Suprapubic skin (tissue), 4 donors: ENCODE measurements at places on chromosomes 5 and 9. TPM values are rescaled to one million over a fixed set of nuclear protein-coding genes. Genes with fewer than 3 reads are reported as not detected.

GRCh38 chr5:164561933-164562872 lies 1056.8 kb downstream of the MAT2B start:
- no peak for DNase-seq

Gene IL3
- total RNA-seq: not detected

Gene PCDHGA3
- 2.3 TPM for total RNA-seq

DNA sequence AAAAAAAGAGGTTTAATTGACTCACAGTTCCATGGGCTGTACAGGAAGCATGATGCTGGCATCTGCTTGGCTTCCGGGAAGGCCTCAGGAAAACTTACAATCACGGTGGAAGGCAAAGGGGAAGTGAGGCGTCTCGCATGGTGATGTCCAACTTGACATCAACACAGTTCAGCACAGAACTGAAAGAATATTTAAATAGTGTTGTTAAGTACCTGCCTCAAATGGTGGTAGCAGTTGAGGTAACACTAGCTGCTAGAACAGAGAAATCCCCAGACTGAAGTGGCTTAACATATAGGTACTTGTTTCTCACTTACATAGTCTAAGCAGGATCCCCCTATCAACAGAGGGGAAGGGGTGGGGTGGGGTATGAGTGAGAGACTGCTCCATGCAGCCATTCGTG lies 141.6 kb downstream of the DROSHA start:
- DNase-seq: no peak

Gene PDLIM4
- 111 TPM for total RNA-seq

DNA sequence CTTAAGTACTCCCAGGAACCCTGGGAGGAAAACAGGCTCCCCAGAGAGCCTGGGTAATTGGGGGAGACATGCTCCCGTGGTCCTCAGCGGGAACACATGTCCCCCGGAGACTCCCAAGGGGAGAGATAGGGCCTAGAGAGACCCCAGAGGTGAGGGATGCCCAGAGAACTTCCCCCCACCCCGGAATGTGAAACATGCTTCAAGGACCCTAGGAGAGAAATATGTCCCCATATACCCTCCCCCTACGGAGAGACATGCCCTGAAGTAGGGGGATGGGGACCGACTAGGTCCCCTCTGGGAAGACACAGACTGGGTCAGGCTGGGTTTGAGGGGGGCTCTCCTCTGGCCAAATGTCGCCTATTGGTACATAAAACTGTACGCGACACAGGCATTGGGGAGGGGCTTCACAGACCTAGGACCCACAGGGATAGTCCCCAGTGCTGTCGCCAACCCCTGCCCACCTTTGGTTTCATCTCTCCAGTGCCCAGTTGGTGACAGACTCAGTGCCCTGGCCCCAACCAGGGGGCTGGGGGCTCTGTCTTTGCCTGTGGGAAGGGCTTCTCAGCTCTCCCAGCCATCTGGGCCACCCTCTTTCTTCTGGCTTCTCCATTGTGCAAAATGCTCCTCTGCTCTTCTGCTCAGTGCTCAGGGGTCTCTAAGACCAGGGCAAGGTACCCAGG lies 26.9 kb downstream of the PCDH1 start:
- DNase-seq: no peak

Gene DDX46
- total RNA-seq: 35.7 TPM

Gene GPR21
- total RNA-seq: 1.0 TPM

DNA sequence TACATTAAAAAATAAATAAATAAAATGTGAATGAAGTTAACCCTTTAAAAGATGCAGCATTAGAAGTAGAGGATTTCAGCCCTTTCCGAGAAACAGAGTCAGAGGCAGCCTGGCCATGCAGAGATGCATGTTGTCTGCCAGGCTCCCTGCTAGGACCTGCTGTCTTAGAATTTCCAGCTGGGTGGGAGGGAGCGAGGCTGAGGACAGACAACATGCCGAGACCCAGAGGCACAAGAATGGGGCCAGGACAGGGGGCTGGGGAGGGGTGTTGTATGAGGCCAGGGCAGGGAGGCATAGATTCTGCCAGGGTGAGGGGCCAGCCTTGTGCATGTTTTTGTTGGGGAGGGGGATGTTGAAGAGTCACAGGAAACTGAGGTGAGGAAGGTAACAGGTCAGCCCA lies 68.6 kb upstream of the NEURL1B start:
- no peak for DNase-seq

- no peak for DNase-seq
Observed at GRCh38 chr5:109805883-109806282, 116.2 kb downstream of the MAN2A1 start.

DNA sequence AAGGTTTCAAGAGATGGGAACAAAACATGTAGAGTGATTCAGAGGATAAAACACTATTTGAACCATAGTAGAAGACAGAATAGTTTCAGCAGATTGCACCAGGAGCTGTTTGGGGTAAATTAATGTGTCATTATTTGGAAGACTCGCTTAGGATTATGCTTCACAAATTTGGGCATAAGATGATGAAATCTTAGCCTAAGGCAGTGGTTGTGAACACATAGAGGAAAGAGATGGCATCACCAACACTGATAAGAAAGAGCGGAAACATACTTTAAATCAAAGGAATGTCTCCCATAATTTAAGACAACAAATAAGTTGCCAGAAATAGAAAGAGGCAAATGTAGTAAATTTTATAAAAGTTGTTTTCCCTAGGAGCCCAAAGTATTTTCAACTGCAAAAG lies 66.1 kb upstream of the TBCA start:
- no peak for DNase-seq

- no peak for DNase-seq
Observed at GRCh38 chr5:140341591-140341990, 4.8 kb downstream of the HBEGF start.

Gene ALG2
- total RNA-seq: 33.0 TPM

DNA sequence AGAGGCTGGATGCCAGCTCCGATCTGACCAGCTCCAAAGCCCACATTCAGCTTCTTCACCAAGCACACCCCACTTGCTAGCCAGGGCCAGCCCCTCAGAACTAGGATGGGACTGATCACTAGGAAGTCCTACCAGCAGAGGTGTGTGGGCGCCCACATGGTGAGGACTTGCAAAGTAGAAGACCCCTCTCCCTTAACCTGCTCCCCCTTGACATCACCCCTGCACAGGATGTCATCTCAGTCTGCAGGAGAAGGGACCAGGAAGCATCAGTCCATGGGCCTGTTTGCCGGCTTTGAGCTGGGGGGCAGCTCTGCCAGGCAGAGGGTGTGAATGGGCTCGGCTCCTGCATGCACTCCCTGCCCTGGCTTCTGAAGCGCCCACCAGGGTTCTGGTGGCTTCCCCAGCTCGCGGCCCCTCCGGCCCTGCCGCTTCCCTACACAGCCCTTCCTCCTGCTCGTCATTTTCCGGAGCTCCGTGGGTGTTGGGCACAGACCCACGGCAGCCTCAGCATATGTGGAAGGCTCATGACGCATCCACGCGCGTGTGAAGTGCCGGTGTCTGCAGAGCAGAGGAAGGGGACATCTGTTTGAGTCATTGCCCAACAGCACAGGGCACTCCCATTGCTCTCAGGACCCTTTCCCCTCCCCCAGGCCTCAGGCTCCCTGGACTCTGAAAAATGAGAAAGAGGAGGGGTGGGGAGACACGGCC lies 3.7 kb upstream of the FAM78A start:
- DNase-seq: no peak

DNA sequence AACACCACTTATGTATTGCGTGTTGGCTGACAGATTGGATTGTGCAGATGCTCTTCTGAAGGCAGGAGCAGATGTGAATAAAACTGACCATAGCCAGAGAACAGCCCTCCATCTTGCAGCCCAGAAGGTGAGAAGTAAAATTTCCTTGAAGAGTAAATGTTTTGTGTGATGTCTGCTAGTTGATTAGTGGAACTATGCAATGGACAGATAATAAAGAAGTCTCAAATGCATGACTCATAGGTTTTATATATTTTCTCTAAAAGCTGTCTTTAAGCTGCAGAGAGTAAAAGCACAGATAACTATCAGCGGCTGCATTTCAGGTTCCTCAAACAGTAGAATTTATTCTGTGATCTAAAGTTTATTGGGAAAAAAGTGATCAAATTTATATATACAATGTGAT lies 27.4 kb downstream of the INVS start:
- DNase-seq: no peak

- DNase-seq: no peak
Observed at GRCh38 chr9:23577611-23578010, 248.4 kb downstream of the ELAVL2 start.

Gene LIFR
- total RNA-seq: 43.4 TPM

DNA sequence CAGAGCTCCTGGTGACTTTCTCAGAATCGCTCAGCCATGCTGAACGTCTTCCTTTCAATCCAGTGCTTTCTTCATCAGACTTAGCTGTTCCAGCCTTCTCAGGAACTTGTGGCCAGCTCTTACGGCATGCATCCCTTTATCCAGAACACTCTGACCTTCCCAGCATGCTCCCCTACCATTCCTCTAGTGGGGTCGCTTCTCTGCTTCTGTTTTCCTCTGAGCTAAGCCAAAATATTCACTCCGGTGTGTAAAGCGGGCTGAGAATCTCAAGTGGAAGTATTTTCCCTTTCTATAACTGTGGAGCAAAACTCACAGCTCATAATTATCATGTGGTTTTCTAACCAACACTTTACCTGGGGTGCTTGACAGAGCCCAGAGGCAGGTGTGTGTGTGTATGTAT lies 6.2 kb downstream of the DCANP1 start:
- no peak for DNase-seq

- DNase-seq: no peak
Observed at GRCh38 chr9:77516781-77517180, 131.3 kb downstream of the GNA14 start.

DNA sequence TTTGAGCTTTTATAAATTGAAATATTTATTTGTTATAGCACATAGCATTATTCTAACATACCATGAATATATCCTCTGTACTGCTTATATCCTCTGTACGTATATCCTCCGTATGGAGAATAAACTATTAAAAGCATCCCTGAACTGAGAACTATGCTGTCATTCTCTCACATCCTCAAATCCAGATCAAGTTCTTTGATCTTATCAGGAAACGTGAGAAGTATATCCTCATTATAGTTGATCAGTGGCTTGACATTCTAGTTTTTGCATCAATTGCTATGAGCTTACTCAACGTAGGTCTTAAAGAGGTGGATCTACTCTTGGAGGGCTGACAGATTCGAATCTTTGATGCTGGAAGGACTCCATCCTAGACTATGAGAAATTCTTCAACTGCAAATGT lies 37.4 kb downstream of the IL7R start:
- DNase-seq: no peak

- DNase-seq: no peak
Observed at GRCh38 chr5:158676642-158677469, 422.9 kb downstream of the EBF1 start.

- DNase-seq: no peak
Observed at GRCh38 chr5:151881621-151882225, 42.9 kb downstream of the GLRA1 start.

Gene PIP5K1B
- 4.8 TPM for total RNA-seq

GRCh38 chr5:151900891-151901290 lies 23.8 kb downstream of the GLRA1 start:
- no peak for DNase-seq

GRCh38 chr9:8880060-8880459 lies 1080.5 kb upstream of the DMAC1 start:
- no peak for DNase-seq

- no peak for DNase-seq
Observed at GRCh38 chr9:75953218-75953617, 62.7 kb downstream of the PCSK5 start.

DNA sequence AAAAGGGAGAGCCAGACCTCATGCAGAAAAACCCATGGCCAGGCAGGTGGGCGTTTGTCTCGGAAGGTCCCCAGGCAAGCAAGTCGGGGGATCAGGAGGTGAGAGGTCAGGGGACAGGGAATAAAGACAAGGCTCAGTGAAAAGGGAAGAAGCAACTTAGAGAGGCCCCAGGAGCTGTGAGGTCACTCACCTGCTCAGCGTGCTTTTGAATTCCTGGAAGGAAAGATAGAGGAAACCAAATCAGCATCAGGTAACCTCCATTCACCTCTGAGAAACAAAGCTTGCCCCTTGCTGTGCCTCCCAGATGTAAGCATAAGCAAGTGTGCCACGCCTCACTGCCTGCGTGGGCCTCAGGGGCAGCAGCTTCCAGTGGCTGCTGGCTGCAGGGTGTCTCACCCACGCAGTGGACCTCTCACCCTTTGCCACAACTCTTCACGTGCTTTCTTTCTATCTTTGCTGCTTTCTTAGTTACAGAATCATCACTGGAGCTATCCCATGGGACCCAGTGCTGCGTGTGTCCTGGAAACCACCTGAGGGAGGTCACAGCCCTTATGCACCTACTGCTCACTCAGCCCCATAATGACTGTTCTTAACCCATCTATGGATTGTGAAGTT lies 6.0 kb downstream of the TRIM7 start:
- DNase-seq: no peak

GRCh38 chr9:126902210-126902609 lies 12.4 kb upstream of the RALGPS1 start:
- DNase-seq: no peak

DNA sequence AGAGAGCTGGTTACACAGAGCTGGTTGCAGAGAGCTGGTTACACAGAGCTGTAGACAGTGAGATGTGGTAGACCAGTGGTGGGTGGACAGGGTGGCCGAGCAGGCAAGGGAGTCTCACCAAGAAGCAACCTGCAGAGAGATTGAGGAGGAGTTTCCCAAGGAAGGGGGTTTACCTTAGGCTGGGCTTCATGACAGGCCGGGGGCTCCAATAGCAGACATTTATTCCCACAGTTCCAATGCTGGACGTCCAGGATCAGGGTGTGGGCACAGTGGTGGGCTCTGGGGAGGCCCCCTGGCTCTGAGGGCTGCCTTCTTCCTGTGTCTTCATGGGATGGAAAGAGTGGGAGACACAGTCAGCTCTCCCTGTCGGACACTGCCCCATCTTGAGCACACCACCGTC lies 386.9 kb upstream of the IRX4 start:
- DNase-seq: no peak

GRCh38 chr5:97547430-97547829 lies 364.4 kb upstream of the RIOK2 start:
- no peak for DNase-seq

DNA sequence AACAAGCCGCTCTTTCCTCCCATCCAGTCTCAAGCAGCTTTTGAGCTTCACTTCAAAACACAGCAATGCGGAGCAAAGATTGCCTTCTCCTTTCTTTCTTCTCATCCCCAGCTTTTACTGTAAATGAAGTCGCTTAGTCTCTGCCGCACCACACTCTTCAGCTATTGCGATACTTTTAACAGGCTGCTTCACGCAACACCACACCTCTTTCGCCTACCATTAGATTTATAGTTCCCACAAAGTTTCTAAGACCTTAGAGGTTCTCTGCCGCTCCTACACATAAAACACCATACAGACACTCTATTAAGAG lies 711 bp downstream of the PGGT1B start:
- no peak for DNase-seq
